Left kidney (tissue), 8 donors: ENCODE measurements at places on chromosomes 2 and 18. TPM values are rescaled to one million over a fixed set of nuclear protein-coding genes. Genes with fewer than 3 reads are reported as not detected.

The IL1RN gene
- 3.2 TPM for polyA plus RNA-seq

The PIEZO2 gene
- 23.7 TPM for polyA plus RNA-seq

The PLGLB1 gene
- 27.6 TPM for polyA plus RNA-seq

The MYCN gene
- 34.9 TPM for polyA plus RNA-seq

The CCDC148 gene
- 11.4 TPM for polyA plus RNA-seq

The SPATA3 gene
- not detected for polyA plus RNA-seq

The CYP27A1 gene
- polyA plus RNA-seq = 49.7 TPM

The FSHR gene
- not detected for polyA plus RNA-seq

The TMEM247 gene
- not detected for polyA plus RNA-seq

DNA sequence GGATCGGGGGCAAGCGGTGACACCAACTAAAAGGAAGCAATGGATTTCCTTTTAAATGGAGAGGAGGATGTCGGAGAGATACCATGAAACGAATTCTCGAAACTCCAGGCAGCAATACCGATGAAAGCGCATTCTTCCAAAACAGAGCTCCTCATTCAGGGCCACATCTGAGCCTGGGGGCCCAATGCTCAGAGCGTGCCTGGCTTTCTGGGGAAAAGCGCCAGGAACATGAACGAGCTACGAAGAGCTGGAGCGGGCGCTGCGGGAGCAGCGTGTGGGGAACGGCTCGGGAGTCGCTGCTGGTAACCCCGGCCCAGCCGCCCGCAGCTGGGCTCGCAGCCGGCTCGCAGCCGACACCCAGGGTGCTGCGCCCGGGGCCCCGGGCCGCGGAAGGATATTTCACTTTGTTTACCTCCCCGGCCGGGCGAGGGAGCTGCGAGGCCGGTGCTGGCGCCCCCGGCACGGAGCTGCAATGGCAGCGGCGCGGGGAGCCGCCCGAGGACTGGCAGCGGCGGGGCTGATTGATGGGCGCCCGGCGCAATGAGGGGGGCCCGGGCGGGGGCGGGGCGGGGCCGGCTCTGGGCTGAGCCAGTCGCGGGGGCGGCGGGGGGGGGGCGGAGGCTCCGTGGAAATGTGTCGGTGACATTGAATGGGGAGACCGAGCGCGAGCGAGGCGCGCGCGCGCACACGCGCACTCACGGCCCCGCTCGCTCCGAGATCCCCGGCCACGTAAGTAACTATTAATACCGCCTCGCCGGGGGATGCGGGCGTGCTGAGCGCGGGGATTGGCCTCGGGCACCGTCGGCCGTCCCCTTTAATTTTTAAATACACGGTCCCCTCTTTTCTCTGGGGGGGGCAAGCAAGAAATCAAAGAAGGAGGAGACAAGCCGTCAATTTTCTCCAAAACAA is at the start of gene TRIB2:
TSS of gene TRIB2 (plus strand) at position 655 of the 909 bp plus-strand sequence. CDS start 1,372 bp downstream, outside the sequence.
- peak; percentile 85 for DNase-seq

- DNase-seq = no peak
Observed at GRCh38 chr2:7190587-7191324, 273.5 kb downstream of the RNF144A start.

DNA sequence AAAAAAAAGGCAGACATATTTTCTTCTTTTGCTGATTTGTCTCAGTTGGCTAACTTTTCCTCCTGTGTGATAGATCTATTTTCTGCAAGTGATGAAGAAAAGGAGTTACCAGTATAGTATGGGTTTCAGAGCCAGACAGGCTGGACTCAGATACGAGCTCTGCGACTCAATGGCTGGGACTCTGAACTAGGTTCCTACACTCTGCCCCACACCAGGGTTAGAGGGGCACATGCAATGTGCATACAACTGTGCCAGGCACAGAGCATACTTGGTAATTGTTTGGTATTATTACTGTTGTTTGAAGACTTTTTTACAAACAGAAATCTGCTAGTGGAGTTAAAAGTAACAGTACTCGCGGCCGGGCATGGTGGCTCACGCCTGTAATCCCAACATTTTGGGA is 21.8 kb downstream of the RNF149 start:
- no peak for DNase-seq

DNA sequence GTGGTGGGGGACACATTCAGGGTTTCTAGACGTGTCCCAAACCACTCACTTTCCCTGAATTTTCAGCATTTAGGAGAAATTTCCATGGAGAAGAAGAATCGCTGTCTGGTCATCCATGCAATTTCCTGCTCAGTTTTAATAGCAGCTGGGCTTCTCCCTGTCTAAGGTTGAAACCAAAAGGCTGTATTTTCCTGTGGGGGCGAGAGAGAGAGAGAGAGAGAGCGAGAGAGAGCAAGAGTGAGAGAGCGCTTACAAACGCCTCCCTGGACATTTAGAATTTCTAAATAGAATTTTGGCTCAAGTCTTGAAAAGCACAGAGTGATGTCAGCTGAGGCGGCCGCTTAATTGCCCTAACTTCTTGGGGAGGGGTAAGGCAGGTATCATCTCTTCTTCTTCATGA is 110.8 kb downstream of the SETBP1 start:
- no peak for DNase-seq

- no peak for DNase-seq
Observed at GRCh38 chr2:19228715-19229114, 129.7 kb downstream of the OSR1 start.

- no peak for DNase-seq
Observed at GRCh38 chr2:240913810-240914644, 7.9 kb downstream of the CROCC2 start.

DNA sequence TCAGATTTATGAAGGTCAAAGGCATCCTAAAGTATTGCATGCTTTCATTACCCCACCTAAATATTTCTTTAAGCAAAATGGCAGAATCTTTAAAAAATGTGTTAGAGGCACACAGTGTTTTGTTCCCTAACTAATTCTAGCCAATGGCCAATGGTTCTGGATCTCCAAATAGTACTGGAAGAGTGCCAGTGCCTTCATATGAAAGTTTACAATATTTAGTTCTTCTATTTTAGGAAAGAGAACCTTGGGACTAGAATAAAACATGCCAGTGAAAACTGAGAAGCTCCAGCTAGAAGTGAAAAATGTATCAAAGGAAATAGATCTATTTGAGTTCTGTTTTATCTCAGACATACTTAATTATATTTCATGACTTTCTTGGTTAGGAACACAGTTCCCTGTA is 37.1 kb downstream of the TACR1 start:
- DNase-seq = no peak

- DNase-seq = no peak
Observed at GRCh38 chr18:13265008-13265910, 46.7 kb downstream of the LDLRAD4 start.

DNA sequence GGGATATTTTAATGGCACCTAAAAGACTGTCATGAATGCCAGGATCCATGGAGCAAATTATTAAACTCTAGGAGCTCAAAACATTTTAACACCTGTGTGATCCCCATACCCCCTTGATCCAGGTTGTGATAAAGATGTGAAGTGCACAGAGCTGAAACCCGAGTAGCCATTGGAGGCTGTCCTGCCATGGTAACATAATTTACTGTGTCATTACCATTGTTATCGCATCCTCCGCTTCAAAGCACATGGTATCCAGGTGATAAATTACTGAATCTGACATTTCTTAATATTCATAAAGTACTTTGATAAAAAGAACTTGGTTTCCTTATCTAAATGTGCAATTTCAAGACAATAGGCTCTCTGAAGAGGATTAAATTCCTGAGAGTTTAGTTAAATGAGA is 109.3 kb downstream of the CHST9 start:
- DNase-seq = no peak

- no peak for DNase-seq
Observed at GRCh38 chr2:10012963-10013461, 30.3 kb upstream of the KLF11 start.

DNA sequence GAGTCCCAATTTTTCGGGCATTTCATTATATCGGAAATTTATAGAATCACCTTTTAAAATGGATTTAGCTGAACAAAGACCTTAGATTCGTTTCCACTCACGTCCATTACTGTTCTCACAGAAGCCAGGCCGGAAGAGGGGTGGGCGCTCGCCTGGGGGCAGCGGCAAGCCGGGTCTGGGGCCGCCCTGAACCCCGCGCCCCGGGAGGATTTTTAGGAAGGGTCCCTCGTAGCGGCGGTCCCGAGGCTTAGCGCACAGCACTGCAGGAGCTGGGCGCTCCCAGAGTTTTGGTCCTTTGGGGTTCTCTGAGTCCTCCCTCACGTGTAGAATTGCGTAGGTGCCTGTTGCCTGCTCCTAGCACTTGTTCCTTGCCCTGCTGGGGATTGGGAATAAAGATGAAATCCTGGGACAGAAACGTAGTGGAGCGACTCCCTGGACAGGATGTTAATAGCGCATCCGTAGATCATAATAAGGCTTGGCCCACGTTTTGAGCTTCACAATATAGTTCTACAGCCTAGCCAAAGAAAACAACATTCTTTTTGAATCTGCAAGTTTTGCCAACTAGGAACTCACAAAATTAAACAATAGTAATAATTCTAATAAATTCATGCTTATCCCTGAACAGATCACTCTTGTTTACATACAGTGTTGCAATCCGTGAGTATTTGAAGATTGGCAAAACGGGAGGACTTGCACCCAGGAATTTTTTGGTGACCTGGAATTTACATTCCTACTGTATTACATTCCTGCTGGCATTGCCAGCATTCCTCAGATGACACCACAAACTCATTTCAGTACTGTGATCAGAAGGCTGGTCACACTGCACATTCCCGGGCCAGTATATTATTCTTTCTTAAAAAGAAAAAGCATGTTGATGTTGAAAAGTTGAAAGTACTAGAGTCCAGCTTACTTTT is 875 bp downstream of the C18orf63 start:
- DNase-seq = no peak

- peak; percentile 19 for DNase-seq
Observed at GRCh38 chr2:137051778-137052398, 286.5 kb downstream of the THSD7B start.

DNA sequence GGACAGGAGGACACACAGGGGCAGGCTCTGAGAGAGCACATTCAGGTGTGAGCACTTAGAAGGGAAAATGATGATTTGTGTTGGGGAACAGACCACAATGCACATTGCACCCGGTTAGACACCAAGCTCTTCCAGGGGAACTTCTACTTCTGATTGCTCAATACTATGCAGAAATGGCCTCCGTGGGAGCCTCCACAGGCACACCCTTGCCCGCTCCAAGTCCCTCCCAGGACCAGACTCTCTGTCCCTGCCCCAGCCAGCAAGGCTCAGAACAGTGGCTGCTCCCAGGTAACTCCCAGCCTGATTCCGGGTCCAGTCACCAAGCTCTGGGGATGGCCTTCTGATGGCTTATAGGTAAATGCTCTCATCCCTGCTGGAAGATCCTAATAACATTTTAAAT is 56.2 kb downstream of the BCL2L11 start:
- no peak for DNase-seq
